EH (cell line): ENCODE measurements at places on chromosomes 5 and 9.

- no peak for DNase-seq
Observed at GRCh38 chr5:107387526-107388140, 283.1 kb downstream of the EFNA5 start.

DNA sequence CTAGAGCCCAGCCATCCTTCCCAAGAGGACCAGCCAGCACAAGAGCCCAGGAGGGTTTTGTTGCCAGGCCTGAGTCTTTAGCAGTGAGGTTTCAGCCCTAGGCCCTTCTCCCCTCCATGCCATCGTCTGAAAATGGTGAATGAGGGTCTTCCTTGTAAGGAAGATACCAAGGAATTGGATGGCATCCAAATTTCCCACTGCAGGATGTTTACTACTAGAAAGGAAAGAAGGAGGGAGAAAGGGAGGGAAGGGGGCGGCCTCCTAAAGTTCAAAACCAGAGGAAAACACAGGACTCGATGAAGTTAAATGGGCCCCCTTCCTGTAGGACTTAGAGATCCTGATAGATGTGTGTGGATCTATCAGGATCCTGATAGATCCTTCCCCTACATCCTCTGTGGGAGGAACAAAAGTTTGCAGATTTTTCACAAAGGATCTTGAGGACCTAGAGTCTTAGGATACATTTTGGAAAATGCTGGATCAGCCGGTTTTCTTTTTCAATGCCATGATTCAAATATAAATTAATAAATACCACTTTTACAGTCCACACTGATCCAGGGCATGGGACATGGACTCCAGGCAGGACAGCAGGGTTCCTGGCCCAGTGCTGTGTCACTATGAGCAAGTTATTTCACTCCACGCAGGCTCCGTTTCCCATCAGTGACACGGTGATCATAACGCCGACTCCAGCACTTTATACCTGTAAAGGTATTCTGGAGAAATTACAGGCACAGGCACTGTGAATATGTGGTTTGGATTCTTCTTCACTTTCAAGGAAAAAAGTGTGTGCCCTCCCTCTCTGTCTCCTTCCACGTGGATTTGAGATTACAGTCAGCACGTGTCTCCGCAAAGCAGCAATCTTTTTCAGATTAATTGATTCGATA is 40.9 kb downstream of the C5orf15 start:
- DNase-seq: peak; percentile 53

DNA sequence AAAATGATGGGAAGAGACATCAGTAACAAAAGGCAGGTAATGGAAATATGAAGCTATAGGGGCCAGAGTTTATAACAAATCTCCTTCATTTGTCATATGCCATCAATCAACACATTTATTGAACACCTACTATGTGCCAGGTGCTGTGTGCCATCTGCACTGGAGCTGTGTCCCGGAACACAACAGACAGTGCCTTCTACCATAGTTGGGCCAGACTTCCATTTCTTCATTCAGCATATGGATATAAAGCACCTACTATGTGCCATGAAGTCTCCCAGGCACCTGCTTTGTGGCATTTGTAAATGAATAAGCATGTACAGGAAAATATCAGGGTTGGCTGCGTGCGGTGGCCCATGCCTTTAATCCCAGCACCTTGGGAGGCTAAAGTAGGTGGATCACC is 112.5 kb upstream of the ERCC6L2 start:
- DNase-seq: no peak

DNA sequence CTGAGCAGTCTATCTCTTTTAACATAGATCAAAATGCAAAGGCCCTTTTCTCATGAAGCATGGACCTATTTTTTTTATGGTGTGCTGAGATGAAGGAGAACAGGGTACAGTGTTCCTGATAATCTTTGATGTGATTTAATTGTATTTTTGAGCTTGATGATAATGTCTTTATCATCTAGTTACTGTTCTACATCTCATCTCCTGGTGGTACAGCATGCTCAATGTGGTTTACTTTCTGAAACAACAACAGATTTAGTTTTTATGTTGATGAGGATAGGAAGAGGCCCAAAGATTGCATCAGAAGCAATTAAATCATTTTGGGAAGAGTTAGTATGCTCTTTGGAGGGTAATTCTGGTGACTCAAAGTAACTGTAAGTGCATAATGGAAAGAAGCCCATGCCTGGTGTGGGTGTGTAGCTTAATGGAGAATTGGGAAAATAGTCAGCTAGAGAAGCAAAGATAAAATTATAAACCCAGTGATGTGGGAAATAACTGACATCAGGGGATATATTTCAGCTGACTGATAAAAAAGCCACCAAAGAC is 123.0 kb upstream of the KCNN2 start:
- DNase-seq: peak; percentile 82

GRCh38 chr5:56053363-56053762 is 58.6 kb upstream of the IL6ST start:
- DNase-seq: no peak

DNA sequence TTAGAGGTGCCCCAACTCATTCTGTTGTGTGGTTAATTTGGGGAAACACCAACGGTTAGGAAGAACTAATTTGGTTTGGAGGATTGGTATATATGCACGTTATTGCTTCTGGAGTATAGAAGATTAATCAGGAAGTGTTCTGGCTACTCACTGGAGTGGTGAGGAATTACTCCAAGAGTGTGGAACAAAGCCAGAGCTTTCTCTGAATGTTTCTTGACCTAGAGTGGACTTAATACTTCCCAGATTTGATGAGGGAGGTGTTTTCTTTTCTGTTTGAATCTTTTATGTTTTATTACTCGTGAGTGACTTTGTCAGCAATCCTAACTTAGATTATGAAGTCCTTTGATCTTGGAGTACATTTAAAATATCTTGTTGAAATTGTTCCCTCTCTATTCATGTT is 163.7 kb downstream of the MAN2A1 start:
- DNase-seq: peak; percentile 46

GRCh38 chr5:76062502-76063041 is 20.6 kb upstream of the SV2C start:
- no peak for DNase-seq

- DNase-seq: no peak
Observed at GRCh38 chr5:158998793-158999325, 100.9 kb downstream of the EBF1 start.

DNA sequence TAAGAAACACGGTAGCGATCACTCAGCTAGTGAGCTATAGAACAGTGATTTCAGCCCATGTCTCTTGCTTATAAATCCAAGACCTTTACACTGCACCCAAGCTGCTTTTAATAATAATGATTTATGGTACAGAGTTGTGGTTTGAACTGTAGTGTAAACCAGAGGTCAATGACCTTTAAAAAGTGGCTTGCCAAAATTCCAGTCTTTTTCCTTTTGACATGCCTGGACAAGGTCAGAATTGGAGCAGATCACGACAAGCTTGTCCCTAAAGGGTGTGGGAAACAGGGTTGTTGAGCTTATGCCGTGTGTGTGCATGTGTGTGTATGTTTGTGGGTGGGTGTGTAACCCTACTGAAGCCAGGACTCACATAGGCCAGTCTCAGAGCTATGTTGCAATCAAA is 225.3 kb upstream of the CLINT1 start:
- peak; percentile 23 for DNase-seq

DNA sequence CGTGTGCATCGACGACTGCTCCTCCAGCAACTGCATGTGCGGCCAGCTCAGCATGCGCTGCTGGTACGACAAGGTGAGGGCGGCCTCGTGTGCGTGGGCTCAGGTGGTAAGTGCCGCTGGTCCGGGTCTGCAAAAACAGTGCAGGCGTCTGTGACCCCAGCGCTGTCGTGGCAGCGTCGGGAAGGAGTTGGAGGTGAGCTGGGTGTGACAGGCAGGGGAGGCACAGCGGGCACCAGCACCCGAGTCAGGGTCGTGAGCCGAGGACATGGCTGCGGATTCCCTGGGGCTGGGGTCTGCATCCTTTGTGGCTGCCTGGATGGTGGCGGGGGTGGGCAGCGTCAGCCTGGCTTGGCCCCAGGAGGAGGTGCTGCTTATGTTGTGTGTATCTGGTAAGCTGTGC is 63.1 kb upstream of the CACNA1B start:
- no peak for DNase-seq

DNA sequence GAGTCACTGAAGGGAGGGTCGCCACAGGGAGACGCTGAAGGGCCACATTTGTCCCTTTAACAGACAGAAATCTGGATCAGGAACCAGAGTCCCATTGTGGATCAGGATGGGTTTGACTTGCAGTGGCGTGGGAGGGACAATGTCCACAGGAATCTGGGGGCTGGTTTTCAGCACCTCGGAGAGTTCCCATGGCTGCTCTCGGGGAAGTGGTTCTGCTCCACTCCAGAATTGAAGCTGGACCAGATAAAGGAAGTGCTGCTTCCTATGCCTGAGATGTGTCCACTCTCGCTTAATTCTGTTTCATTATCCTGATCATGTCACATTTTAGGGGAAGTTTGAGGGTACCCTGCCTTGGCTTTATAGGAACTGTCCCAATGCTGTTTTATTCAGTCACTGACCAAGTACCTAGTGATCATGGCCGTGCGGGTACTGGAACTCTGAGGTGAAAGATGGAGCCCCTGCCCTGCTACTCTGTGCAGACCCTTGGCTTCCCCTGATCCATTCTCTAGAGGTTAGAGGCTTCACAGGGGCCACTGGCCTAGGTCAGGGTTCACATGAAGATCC is 28.7 kb downstream of the ENHO start:
- peak; percentile 70 for DNase-seq

DNA sequence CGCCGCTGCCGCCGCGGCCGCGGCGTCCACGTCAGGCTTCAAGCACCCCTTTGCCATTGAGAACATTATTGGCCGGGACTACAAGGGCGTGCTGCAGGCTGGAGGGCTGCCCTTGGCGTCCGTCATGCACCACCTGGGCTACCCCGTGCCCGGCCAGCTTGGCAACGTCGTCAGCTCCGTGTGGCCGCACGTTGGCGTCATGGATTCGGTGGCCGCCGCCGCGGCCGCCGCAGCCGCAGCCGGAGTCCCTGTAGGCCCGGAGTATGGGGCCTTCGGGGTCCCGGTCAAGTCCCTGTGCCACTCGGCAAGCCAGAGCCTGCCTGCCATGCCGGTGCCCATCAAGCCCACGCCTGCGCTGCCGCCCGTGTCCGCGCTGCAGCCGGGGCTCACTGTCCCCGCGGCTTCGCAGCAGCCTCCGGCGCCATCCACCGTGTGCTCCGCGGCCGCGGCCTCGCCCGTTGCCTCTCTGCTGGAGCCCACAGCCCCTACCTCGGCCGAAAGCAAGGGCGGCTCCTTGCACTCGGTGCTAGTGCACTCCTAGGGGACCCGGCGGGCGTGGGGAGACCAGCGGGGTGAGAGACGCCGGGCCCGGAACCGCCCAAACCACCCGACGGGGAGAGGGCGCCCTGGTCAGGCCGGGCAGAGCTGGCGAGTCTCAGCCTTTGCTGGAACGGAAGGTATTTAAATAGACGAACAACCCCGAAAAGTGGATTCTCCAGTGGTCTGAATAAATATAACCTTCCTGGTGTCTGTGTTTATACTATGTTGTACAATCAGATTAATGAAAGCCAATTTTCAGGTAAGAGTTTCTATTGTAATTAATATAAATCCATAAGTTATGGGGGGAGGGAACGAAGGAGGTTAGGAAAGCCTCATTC is 1.2 kb downstream of the FOXB2 start:
- no peak for DNase-seq

- no peak for DNase-seq
Observed at GRCh38 chr5:164346785-164347630, 841.6 kb downstream of the MAT2B start.

DNA sequence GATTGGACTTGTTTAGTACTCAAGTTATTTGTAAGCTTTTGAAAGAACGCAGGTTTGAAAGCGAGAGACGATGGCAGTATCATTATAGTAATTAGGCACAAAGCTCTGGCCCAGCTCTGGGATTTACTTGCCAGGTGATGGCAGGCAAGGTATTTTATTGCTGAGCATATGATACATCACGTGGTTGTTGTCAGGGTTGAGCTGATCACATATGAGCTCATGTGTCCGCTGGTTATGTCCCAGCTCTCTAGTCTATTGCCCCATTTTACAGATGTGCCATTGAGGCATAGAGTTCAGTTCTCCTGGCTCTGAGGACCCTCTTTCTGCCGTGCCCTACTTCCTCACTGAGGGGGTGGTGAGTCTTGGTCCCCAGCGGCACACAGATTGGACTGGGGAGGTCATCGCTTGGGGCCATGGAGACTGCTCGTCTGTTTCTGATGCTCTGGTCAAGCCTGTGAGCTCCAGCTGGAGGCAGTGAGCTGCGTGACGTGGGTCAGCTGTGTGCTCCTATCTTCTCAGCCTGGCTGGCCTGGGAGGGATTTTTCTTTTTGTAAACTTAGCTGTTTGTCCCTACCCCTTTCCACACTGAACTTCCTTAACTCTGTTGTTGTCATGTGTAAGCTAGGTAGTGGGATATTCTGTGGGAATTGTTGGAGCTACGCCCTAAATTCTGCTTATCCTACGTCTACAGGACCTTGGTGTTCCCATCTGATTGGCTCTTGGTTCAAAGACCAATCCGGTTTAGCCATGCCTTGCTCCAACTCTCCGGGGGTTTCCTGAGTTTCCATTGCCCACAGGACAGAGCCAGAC is 2.2 kb downstream of the NXNL2 start:
- DNase-seq: no peak

DNA sequence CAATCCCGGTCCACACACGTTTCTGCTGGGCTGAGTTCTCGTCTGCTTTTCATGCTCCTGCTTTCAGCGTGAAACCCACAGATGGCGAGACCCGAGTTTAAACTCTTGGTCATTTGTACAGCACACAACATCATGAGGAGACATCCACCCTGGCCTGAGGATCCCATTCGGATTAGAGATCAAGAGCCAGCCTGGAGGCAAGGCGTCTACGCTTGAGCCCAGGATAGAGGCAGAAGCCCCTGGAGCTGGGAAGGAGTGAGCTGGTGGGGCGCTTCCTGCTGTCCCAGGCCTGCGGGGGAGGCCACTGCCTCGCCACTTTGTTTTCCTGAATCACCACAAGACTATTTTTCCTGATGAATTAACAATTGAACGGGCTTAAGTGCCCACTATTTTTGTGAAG is 281.9 kb upstream of the IRX4 start:
- DNase-seq: no peak

GRCh38 chr9:133120501-133121197 is 391 bp downstream of the RALGDS start:
- DNase-seq: no peak

DNA sequence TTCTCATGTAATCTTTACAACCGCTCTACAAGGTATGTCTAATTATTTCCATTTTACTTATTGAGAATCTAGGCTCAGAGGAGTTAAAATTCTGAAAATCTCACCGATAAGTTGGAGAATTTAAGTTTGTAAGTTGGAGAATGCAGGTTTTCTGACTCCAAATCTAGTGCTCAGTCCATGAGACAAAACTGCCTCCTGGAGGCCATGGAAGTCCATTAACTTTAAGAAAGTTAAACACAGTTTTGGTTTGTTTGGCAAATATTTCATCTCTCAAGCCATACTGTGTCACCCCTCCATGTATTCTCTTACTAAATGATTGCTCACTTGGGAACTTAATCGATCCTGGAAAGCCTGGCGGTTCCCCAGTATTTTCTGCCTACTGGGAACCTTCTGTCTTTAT is 52.6 kb downstream of the INIP start:
- DNase-seq: peak; percentile 53

- no peak for DNase-seq
Observed at GRCh38 chr9:116168231-116168630, 14.6 kb downstream of the PAPPA start.

GRCh38 chr5:71384706-71385105 is 70.7 kb upstream of the BDP1 start:
- DNase-seq: no peak
